ENCODE measurements at places on chromosomes 16 and 17. TPM values are rescaled to one million over a fixed set of nuclear protein-coding genes. Genes with fewer than 3 reads are reported as not detected.
A peak's percentile ranks its signal among the peaks of the same experiment; 100 is the strongest.

Gene CDH5
- not detected for polyA plus RNA-seq

Gene KRTAP1-1
- polyA plus RNA-seq, result not detected

Gene MYH13
- not detected for polyA plus RNA-seq

Gene CHCT1
- polyA plus RNA-seq, result not detected

Gene CCL2
- polyA plus RNA-seq, result not detected

Gene NLRC3
- polyA plus RNA-seq, result 7.9 TPM

Gene AATK
- polyA plus RNA-seq, result not detected

Gene ABCA6
- polyA plus RNA-seq, result 0.16 TPM

Gene LITAFD
- polyA plus RNA-seq, result not detected

Gene KIFC3
- polyA plus RNA-seq, result not detected

Gene SLC52A1
- not detected for polyA plus RNA-seq

Gene CLEC3A
- not detected for polyA plus RNA-seq

DNA sequence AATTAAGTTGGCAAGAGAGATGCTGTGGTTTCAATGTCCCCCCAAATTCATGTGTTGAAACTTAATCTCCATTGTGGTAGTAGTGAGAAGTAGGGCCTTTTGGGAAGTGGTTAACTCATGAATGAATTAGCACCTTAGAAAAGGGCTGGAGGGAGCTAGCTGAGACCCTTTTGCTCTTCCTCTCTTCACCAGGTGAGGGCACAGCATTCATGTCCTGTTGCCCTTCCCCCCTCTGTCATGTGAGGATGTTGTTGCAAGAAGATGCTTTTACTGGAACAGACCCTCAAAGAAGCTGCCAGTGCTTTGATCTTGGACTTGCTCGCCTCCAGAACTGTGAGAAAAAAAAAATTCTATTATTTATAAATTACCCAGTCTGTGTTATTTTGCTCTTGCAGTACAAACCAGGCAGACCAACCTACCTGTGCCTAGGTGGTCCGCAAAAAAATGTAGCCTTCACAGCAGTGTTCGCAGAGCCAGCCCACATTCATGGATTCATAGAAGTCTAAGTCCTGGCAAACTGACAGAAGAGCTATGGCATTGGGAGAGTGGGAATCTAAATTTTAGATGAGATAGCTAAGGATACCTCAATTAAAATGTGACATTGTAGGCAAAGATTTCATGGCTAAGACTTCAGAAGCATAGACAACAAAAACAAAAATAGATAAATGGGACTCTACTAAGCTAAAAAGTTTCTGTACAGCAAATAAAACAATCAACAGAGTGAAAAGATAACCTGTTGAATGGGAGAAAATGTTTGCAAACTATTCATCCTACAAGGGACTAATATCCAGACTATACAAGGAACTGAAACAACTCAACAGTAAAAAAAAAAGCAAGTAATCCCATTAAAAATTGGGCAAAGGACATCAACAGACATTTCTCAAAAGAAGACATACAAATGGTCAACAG, 32.0 kb upstream of the ABCA5 start:
- no peaks in the 10 kb centered on the region for H3K4me1 ChIP-seq
- H3K36me3 ChIP-seq, result no peaks in the 10 kb centered on the region
- DNase-seq, result no peak
- H3K27me3 ChIP-seq, result peaks cover 10% of the 10 kb centered on the region
- H3K27ac ChIP-seq, result no peak overlapping the region

GRCh38 chr17:46792071-46792470, 26.4 kb downstream of the WNT3 start:
- H3K27me3 ChIP-seq, result peaks cover 56% of the 10 kb centered on the region
- H3K4me3 ChIP-seq, result no peak overlapping the region
- no peaks in the 10 kb centered on the region for H3K4me1 ChIP-seq
- no peak overlapping the region for H3K27ac ChIP-seq
- DNase-seq, result no peak
- H3K36me3 ChIP-seq, result no peaks in the 10 kb centered on the region

DNA sequence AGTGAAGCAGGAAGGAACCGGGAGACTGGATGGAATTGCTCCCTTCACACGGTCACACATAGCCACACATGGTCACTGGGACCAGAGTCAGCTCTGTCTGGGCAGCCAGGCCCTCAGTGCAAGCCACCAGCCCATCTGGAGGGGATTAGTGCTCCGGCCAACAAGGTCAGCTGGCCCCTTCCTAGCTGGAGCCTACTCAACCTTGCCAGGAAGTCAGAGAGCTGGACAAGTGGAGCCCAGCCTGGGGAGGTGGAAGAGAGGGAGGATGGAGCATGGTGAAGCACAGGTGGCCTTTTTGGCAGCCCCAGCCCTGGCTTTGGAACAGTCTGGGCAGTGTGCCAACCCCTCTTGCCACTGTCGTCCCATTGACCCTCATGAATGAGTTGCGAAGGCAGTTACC, 3.7 kb upstream of the CACNA1G start:
- no peak overlapping the region for H3K27ac ChIP-seq
- peaks cover 48% of the 10 kb centered on the region for H3K27me3 ChIP-seq
- peaks cover 29% of the 10 kb centered on the region for H3K4me1 ChIP-seq
- no peak for DNase-seq
- no peaks in the 10 kb centered on the region for H3K36me3 ChIP-seq

GRCh38 chr17:12686486-12686885, 20.8 kb downstream of the MYOCD start:
- DNase-seq, result no peak
- no peak overlapping the region for H3K27ac ChIP-seq
- no peaks in the 10 kb centered on the region for H3K4me1 ChIP-seq
- no peaks in the 10 kb centered on the region for H3K36me3 ChIP-seq

DNA sequence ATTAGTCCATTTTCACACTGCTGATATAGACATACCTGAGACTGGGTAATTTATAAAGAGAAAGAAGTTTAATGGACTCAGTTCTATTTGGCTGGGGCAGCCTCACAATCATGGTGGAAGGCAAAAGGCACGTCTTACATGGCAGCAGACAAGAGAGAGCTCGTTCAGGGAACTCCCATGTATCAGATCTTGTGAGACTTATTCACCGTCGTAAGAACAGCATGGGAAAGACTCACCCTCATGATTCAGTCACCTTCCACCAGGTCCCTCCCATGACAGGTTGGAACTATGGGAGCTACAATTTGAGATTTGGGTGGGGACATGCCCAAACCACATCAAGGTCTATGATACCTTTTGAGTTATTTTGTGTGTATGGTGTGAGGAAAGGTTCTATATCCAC, 66.9 kb downstream of the METRNL start:
- no peak for DNase-seq
- H3K36me3 ChIP-seq, result no peaks in the 10 kb centered on the region
- peaks cover 25% of the 10 kb centered on the region for H3K27me3 ChIP-seq
- no peak overlapping the region for H3K27ac ChIP-seq
- no peaks in the 10 kb centered on the region for H3K4me1 ChIP-seq

DNA sequence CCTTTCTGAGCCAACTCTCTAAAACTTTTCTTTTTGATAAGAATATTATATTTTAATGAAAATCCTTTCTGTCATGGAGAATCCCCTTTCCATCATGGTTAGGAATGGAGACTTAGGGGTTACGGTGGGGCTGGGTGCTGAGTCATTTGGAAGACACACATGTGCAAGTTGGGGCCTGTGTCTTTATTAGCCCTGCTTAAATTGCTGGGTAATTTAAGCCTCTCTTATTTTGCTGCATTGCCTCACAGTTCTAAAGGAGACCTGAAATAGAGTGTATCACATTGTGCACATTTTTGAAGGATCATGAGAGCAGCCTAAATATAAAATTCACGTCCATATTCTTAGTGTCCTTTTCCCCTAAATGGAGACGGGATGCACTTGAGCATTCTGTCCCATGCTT, 61.8 kb upstream of the RBFOX1 start:
- no peak overlapping the region for H3K27ac ChIP-seq
- H3K4me3 ChIP-seq, result no peak overlapping the region
- no peaks in the 10 kb centered on the region for H3K27me3 ChIP-seq
- no peaks in the 10 kb centered on the region for H3K36me3 ChIP-seq
- no peaks in the 10 kb centered on the region for H3K4me1 ChIP-seq

DNA sequence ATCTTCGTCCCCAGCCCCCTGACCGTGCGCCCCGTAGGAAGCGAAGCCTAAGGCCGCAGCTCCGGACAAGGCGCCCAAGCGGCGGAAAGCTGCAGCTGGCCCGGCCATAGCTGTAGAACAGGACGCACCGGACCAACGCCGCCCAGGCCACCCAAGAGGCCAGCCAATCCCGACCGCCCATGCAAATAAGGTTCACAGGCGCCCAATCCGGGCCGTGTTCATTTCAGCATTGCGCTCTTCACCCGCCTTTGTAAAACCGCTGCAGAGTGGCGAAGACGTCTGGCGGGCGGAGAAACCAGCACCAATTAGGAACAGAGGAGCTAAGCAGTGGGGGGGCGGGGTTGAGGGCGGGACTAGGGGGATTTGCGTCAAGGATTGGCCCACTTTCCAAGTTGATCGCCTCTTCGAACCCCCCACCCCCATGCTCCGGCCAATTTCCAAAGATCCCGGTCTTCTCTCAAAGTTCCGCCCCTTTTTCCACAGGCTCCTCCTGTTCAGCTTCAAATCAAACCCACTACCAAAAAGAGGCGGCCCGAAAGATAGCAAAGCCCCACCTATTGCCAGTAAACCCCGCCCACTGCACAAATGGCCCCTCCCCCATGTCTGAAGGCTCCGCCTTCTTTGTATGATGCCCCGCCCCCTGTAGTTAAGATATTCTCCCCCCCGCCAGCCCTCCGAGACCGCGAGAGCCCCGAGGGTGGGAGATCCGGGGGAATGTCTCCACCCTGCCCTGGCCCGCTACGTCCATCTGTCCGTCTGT, at the start of gene TMEM256:
Gene TMEM256, minus strand, starts transcription at position 121 of the 760 bp plus-strand sequence. Its CDS starts 13 bp downstream, at position 108.
- H3K27ac ChIP-seq, result peak within 1 kb of the TSS; percentile 82
- no peaks in the 10 kb centered on the region for H3K36me3 ChIP-seq
- peaks cover 15% of the 10 kb centered on the region for H3K4me1 ChIP-seq
- peak; percentile 93 for DNase-seq
- peak within 1 kb of the TSS; percentile 98 for H3K4me3 ChIP-seq

GRCh38 chr17:15475631-15476354, 8.4 kb upstream of the CDRT4 start:
- no peaks in the 10 kb centered on the region for H3K27me3 ChIP-seq
- peaks cover 5% of the 10 kb centered on the region for H3K36me3 ChIP-seq
- H3K4me1 ChIP-seq, result no peaks in the 10 kb centered on the region
- H3K4me3 ChIP-seq, result no peak overlapping the region
- no peak overlapping the region for H3K27ac ChIP-seq
- DNase-seq, result no peak

- no peak overlapping the region for H3K27ac ChIP-seq
- peaks cover 24% of the 10 kb centered on the region for H3K27me3 ChIP-seq
- H3K4me1 ChIP-seq, result peaks cover 12% of the 10 kb centered on the region
- H3K4me3 ChIP-seq, result peak overlapping the region; percentile 63
- peak; percentile 57 for DNase-seq
These were observed 97.6 kb downstream of the MRM3 start for GRCh38 chr17:879546-880442.

- no peak overlapping the region for H3K27ac ChIP-seq
- peaks cover 3% of the 10 kb centered on the region for H3K4me1 ChIP-seq
- H3K27me3 ChIP-seq, result peaks cover 21% of the 10 kb centered on the region
- H3K36me3 ChIP-seq, result no peaks in the 10 kb centered on the region
These were observed 71.9 kb upstream of the SEC14L1 start for GRCh38 chr17:77068915-77069314.

- H3K4me3 ChIP-seq, result no peak overlapping the region
- H3K4me1 ChIP-seq, result no peaks in the 10 kb centered on the region
- H3K27ac ChIP-seq, result no peak overlapping the region
- H3K27me3 ChIP-seq, result peaks cover 8% of the 10 kb centered on the region
These were observed 168.4 kb downstream of the ENGASE start for GRCh38 chr17:79242873-79243602.

DNA sequence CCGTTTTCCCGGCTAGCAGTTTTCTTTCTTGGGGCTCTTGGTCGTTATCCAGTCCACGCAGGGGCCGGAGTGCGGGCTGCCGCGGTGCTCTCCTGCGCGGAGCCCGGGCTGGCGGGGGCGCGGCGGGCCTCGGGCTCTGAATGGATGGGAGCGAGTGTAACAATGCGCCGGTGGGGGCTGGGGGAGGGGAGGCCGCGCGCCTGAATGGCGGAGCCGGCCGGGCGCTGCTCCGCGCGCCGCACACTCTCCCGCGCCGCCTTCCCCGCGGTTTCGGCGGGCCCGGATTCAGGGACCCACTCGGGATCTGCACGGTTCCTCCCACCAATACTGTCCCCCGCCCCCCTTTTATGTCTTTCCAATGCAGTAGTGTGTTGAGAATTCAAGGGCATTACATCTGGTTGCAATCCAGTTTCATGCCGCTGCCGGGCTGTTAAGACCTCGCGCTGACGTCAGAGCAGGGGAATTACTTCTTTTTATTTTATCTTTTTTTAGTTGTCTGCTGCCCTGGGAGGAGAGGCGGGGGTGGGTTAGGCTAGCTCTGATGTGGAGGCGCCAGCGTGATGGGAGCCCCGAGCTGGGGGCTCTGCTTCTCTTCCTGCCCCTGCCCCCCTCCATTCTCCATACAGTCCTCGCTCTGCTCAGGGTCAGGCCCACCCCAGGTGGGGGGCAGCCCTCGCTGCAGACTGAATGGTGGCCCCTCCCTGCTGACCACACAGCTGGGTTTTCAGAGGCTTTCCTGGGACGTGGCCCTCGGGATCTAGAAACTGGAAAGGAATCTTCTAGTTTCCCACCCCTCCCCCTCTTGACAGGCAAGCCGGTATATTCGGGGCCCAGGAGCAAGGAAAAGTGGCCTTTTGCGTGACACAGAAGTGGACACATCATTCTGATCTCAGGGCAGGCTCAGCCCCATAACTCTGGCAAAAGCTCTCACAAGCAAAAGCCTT, 1.8 kb downstream of the RAI1 start:
- H3K4me3 ChIP-seq, result peak overlapping the region; percentile 88
- peak; percentile 63 for DNase-seq
- peaks cover 43% of the 10 kb centered on the region for H3K4me1 ChIP-seq
- H3K27me3 ChIP-seq, result peaks cover 7% of the 10 kb centered on the region

DNA sequence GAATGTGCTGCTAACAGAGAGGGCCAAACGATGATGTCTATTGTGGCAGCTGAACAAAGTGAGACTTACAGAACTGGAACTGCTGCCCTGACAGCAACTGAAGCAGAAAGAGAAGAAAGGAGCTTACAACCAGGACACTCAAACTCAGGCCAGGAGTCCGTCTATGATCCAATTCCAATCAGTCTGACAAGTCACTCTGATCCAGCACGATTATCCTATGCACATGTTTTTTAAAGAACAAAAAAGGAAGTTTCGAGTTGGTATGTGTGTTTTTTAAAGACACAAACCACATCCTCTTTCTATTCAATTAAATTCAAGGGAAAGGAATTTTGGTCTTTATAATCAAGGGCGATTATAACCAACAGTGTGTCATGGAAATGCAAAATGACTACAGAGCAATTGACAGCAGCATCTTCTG, 42.4 kb upstream of the MTMR4 start:
- H3K4me1 ChIP-seq, result peaks cover 34% of the 10 kb centered on the region
- peak overlapping the region; percentile 0 for H3K4me3 ChIP-seq
- H3K36me3 ChIP-seq, result no peaks in the 10 kb centered on the region
- DNase-seq, result peak; percentile 19

- DNase-seq, result no peak
- no peaks in the 10 kb centered on the region for H3K36me3 ChIP-seq
- no peak overlapping the region for H3K4me3 ChIP-seq
- H3K27me3 ChIP-seq, result peaks cover under 1% of the 10 kb centered on the region
- no peaks in the 10 kb centered on the region for H3K4me1 ChIP-seq
These were observed 54.9 kb downstream of the GNAO1 start for GRCh38 chr16:56246051-56246817.

Measured in naive B cell (primary cell).